Endothelial cell of umbilical vein (primary cell): ENCODE measurements at places on chromosomes 1 and 21. TPM values are rescaled to one million over a fixed set of nuclear protein-coding genes. Genes with fewer than 3 reads are reported as not detected.

RGS7 gene
- 0.44 and 1.2 TPM in 2 replicates for total RNA-seq

DDI2 gene
- 35.2 and 35.9 TPM in 2 replicates for total RNA-seq

CYP4A11 gene
- not detected in 2 replicates for total RNA-seq

CDC20 gene
- total RNA-seq = 156 and 170 TPM in 2 replicates

ZNF281 gene
- 22.3 and 23.2 TPM in 2 replicates for total RNA-seq

- DNase-seq = no peak
Measured at GRCh38 chr1:208413006-208413405, 168.8 kb upstream of the PLXNA2 start.

DNA sequence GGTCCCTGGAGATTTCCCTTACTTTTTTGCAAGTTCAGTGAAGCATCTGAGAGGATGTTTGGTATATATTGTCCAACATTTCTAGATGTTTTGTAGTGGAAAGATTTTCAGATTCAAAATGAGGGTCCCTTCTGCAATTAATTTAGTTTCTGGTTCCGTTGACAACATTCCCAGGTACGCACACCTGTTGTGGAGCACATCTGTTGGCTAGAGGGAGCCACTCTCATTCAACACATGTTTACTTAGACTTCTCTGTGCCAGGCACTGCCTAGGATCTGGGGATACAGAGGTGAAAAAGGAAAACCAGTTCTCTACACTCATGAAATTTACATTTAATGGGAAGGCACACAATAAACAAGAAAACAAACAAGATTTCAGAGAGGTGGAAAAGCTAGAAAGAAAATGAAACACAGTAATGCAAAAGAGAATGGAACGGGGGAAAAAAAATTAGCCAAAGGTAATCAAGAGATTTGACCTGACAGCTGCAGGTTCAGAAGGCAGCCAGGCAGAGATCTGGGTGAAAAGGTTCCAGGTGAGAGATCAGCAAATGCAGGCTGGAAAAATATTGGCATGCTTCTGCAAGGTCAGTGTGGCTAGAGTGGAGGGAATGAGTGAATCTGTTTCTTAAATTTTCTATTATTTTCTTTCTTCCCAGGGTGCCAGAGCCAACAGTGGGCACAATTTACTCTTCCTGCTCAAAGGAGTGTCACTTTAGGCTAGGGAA lies 48.4 kb upstream of the KAZN start:
- DNase-seq = no peak

MAP1LC3C gene
- total RNA-seq = not detected in 2 replicates

DNA sequence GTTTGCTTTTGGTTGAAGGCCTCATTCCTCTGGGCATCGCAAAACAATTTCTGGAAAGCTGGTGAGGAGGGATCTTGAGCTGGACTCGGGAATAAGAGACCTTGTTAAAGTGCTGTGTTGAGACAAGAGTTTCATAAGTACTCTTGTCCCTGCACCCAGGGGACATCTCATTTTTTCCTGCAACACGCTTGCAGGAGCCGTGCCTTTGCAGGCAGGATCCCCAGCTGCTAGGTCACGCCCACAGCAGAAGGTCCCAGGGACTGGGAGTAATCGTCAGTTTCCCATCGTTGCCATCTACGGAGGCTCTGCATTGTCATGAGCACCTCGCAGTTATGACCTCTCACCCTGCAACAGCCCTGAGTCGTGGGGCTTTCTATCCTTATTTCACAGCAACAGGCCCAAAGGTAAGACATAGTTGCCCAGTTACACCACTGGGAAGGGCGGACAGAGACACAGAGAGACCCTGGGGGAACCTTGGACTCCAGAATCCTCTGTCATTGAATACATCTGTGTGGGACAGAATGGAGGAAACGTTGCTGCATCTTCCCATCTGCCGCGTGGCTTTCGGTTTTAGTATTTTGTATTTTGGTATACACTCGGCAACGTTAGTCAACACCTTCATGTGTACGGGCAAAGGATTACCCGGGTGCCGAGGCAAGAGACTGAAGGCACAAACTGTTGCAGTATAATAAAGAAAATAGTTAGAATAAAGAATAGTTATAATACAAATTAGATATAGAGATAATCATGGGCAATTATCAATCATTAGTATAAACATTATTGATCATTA lies 60.4 kb upstream of the DMRTB1 start:
- no peak for DNase-seq

PTGS2 gene
- 21.6 and 24.1 TPM in 2 replicates for total RNA-seq

CD101 gene
- total RNA-seq = 0.30 and 0.97 TPM in 2 replicates

- no peak for DNase-seq
Measured at GRCh38 chr21:35333831-35334618, 284.9 kb upstream of the RUNX1 start.

MCOLN2 gene
- total RNA-seq = not detected in 2 replicates

- no peak for DNase-seq
Measured at GRCh38 chr1:94250341-94250740, 13.0 kb upstream of the ARHGAP29 start.

- DNase-seq = no peak
Measured at GRCh38 chr1:37073854-37074379, 39.6 kb upstream of the GRIK3 start.

RHCE gene
- not detected in 2 replicates for total RNA-seq

RSPO1 gene
- not detected in 2 replicates for total RNA-seq

FCN3 gene
- total RNA-seq = not detected in 2 replicates

GRCh38 chr1:148160343-148161052 lies 8.4 kb upstream of the NBPF11 start:
- peak; percentile 0 for DNase-seq

GRCh38 chr1:125085720-125086591 lies 3901.2 kb downstream of the SRGAP2C start:
- no peak for DNase-seq

IGSF21 gene
- not detected in 2 replicates for total RNA-seq

GRCh38 chr1:223126741-223127140 lies 16.3 kb downstream of the TLR5 start:
- no peak for DNase-seq

PHGDH gene
- total RNA-seq = 101 and 120 TPM in 2 replicates

SNAPIN gene
- 36.5 and 36.8 TPM in 2 replicates for total RNA-seq
